ENCODE measurements at places on chromosomes 3 and 15.

GRCh38 chr15:101000271-101000681 lies 81.1 kb downstream of the LRRK1 start:
- DNase-seq = no peak

DNA sequence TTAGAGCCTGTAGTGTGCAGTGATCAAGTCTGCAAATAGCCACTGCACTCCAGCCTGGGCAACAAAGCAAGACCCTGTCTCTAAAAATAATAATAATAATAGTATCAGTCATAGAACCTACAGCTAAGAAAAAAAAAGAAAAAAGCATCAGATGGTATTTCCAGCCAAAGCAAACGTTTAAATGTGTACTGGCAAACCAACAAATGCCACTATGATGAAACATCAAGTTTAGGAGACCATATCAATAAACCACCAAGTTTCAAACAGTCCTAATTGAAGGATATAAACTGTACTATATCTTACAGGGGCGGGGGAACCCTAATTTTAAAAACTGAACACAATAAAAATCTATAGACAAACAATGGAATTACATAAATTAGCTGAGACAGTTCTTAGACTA lies 6.4 kb downstream of the UBP1 start:
- no peak for DNase-seq

DNA sequence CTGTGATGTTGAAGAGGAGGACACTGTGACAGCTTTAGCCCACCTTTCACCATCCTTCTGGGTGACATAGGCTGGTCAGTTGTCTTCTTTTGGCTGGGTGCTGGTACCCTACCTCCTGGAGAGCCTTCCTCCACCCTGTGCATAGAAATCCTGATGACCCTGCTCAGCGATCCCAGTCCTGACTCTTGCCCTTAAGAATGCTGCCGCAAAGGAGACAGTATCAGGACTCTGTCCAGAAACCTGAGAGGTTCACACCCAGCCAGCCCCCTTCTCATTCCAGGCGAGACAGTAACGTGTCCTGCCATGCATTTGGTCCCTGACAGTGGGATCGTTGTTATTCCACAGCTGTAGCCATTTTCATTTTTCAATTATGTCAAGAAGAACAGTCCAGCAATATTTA lies 312.8 kb upstream of the CHRM5 start:
- DNase-seq = no peak

DNA sequence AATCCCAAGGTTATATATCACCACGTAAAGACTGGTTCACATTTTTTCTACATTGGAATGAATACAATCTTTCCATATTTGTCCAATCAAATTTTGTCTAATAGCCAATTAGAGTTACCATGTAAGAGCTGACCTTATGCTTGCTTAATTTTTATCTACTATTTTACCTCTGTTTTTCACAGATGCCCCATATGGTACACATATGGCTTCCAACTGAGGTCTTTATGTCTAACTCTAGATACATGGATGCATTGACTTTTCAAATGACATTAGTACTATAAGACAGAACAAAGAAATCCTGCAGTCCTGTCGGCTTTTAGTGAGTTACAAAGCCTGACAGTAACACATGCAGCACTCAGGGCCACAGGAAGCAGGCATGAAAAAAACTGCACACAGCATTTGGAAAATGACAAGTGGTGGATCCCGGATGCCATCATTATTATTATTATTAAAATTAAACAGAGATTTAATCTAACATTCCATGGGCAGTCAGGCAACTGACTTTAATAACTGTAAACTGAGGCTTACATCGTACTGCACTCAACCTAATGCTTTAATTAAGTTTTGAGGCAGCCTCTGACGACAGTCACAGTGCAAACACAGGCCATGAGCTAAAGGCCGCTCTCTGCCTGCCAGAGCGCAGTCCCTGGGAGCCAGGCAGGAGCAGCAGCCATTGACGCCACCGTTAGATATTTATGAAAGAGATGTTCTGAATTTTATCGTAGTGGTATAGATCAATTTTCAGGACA lies 113.9 kb upstream of the TMCO5A start:
- no peak for DNase-seq

- peak; percentile 14 for DNase-seq
Measured at GRCh38 chr3:49647741-49648140, 26.4 kb upstream of the APEH start.

- no peak for DNase-seq
Measured at GRCh38 chr3:124230998-124231397, 239.1 kb upstream of the ROPN1 start.

- peak; percentile 40 for DNase-seq
Measured at GRCh38 chr15:48190932-48191573, 412 bp upstream of the CTXN2 start.

GRCh38 chr15:69149803-69150202 lies 10.6 kb upstream of the GLCE start:
- DNase-seq = no peak

GRCh38 chr3:131796558-131797198 lies 238.1 kb downstream of the CPNE4 start:
- DNase-seq = peak; percentile 80

- DNase-seq = no peak
Measured at GRCh38 chr3:129101370-129102138, 20.1 kb downstream of the RAB43 start.

DNA sequence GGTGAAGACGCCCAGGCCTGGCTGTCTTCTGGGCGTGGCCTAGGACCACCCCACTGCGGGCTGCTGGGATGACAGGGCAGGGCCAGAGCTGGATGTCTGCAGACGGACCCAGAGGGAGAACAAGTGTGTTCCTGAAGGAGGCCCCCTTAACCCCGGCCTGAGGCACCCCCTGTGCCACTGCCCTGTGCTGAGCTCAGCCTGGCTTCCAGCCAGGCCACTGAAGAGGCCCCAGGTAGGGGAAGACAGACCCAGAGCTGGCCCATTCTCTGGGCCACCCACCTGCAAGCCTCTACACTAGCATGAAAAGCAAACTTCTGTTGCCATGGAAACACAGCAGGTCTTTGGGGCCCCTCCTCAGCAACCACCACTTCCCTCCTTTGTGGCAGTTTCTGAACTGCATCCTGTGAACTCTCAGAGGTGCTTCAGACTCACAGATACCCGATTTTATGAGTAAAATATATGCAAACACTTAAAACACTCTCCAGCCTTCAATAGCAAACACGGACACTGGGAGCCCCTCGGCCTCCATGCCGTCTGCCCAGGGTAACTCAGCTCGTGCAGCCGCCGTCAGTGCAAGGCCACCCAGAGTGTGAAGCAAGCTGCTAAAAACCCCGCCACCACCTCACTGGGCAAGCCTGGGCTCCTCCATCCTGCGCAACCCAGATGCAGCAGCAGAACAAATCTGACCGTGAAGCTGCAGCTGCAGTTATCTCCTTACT lies 42.5 kb downstream of the CMTM6 start:
- peak; percentile 19 for DNase-seq

- no peak for DNase-seq
Measured at GRCh38 chr15:80350941-80351610, 53.1 kb upstream of the ARNT2 start.

- peak; percentile 29 for DNase-seq
Measured at GRCh38 chr3:143081844-143082778, 37.5 kb upstream of the CHST2 start.

GRCh38 chr3:66625505-66626216 lies 124.8 kb upstream of the LRIG1 start:
- DNase-seq = no peak

GRCh38 chr3:177641206-177641605 lies 443.9 kb upstream of the TBL1XR1 start:
- no peak for DNase-seq

- DNase-seq = no peak
Measured at GRCh38 chr3:188584162-188584529, 430.2 kb downstream of the LPP start.

GRCh38 chr15:101660005-101660404 lies 7.8 kb upstream of the TM2D3 start:
- DNase-seq = no peak

DNA sequence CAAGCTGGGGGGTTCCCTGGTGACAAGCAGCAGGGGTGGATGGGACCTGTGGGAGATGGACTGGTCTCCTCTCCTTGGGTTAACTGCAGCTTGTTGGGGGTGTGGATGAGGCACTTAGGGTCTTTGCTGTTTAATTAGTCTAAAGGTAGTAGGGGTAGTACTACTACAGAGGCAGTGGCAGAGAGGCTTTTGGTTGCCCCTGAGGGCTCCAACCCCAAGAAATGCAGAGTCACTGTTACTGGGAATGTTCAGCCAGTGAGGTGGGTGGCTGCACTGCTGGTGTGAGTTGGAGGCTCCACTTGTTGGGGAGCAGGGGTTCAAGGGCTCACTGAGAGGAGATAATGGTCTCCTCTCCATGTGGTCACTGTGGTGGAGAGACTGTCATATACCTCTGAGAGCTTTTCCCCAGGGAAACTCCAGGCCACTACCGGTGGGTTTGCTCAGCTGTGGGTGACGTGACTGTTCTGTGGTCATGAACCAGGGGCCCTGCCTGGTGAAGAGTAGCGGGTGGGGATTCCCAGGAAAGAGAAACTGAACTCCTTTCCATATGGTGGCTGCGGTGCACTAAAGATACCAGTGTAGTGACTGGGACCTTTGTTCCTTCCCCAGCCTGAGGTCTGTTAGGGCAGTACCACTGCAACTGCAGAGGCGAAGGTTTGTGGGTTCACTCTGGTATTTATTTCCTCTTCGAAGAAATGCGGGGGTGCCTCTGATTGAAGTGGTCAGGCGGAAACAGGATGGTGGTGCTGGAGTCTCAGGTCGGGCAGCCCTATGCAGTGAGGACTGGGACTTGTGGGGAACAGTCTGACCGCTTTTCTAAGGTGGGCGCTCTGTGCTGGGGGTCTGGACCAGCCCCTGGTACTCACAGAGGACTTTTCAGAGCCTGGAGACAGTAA lies 68.9 kb upstream of the TNFSF10 start:
- DNase-seq = no peak

GRCh38 chr15:78390826-78391225 lies 47.2 kb upstream of the IREB2 start:
- DNase-seq = no peak

DNA sequence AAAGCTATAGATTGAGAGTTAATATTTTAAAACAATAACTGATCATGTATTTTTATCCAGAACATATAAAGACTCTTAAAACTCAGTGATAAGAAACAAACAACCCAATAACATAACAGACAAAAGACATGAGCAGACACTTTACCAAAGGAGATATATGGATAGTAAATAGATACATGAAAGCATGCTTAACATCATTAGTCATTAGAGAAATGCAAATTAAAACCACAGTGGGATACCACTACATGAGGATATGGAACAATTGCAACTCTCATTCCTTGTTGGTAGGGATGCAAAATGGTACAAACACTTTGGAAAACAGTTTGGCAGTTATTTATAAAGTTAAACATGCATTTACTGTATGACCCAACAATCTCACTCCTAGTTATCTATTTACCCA lies 95.0 kb downstream of the IQCH start:
- DNase-seq = no peak
